ENCODE measurements at places on chromosomes 6 and 20.

DNA sequence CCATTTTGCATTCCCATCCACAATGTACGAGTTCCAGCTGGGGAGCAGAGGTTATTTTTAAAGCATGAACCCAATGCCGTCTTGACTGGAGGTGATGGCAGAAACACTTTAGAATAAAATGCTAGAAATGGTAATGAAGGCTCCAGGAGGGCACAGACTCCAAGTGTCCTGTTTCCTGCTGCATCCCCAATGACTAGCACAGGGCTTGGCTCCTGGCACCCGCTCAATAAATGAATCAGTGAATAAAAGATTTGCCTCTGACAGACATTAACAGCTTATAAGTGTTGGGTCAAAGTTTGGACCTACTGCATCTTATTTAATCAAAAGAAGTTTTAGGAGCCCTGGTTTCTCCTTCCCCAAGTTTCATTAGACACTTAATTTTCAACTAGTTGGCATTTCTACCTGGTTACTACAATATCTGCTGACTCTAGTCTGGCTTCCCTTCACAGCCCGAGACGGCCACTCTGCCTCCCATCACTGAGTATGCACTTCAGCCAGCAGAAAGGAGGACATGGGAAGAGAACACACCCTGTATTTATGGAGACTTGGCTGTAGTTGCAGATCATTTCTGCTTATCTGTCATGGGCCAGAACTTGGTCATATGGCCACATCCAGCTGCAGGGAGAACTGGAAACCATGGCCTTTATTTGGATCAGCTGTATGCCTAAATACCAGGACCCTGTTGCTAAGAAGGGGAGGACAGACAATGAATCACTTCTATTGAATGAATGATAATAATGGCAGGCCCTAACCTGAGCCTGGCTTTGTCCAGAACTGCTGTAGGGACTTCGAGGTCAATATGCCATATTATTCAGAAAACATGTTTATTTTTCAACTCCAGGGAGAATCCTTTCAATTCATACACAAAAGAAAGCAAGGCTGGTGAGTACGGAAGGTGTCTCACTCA lies 63.1 kb downstream of the TTI1 start:
- no peak for DNase-seq

DNA sequence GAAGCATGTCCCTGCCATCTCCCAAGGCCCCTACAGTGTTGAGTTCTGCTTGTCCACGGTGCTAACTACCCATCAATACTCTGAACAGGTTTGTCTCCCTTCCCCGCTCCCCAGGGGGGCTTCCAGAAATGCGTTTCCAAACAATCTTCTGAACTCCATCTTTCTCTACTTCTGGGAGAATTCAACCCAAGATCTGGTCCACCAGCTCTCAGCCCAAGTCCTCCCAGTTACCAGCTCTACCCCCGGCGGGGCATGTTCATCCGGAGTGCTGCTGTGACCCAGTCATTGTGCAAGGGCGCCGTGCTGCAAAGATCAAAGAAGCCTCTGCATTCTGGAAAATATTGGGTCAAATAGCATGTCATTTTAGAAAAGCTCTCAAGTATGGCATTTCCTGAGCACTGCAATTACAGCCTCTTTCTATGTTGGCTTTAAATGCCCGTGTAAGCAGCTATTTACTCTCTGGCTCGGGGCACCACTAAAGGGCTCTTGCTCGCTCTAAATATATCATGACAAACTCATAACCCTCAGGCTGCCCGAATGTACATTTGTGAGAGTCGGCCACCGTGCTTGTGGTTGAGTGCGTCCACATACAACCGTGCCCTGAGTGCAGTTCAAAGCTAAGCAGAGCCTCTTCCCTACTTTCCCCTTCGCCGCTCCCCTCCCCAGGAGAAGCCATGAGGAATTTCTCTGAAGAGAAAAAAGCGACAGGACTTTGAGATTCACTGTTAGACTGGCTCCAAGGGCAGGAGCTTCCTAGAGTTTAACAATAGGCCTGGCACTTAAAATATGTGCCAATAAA lies 71.6 kb downstream of the BANF2 start:
- no peak for DNase-seq

DNA sequence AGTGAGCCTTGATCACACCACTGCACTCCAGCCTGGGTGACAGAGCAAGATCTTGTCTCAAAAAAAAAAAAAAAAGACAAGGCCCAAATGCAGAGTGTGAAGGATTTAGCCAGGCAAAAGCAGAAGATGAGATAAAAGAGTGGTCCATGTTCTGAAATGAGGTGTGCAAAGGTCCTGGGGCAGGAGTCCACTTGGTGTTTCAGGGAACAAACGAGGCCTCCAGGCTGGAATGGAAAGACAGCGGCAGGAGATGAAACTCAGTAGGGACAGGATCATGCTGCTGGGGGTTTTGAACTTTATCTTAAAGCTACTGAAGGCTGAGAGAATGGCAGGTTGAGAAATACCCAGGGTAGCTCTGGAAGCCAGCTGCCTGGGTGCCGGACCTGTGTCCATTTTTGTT lies 178.2 kb downstream of the ZMYND8 start:
- no peak for DNase-seq

DNA sequence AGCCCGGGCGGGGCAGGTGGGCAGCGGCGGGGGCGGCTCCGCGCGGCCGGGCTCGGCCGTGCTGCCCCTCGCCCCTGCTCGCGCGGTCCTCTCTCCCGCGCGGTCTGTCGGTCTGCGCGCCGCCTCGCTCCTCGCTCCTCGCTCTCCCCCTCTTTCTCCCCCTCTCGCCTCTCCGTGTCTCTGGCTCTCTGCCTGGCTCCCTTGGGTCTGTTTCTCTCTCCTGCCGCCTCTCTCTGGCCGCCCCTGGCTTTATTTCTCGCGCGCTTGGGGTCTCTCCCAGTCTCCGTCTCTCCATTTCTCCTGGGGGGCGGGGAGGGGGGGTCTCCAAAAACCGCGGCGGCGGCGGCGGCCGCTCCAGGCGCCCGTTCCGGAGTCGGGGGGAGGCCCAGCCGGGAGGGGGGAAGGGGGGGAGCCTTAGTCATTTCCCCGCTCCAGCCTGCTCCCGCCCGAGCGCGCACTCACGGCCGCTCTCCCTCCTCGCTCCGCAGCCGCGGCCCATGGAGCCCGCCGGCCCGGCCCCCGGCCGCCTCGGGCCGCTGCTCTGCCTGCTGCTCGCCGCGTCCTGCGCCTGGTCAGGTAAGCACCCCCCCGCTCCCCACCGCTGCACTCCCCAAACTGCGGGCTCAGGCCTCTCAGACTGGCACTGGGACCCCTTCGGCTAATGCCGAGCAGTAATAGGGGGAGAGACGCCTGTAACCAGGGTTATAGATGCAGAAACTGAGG lies at the start of gene SIRPA:
TSS of gene SIRPA (plus strand) at position 457 of the 723 bp plus-strand sequence. CDS start at position 498, 41 bp downstream.
- no peak for DNase-seq

- DNase-seq: no peak
Measured at GRCh38 chr6:121809211-121809610, 373.8 kb downstream of the GJA1 start.

- no peak for DNase-seq
Measured at GRCh38 chr6:144110210-144110609, 14.8 kb upstream of the SF3B5 start.

DNA sequence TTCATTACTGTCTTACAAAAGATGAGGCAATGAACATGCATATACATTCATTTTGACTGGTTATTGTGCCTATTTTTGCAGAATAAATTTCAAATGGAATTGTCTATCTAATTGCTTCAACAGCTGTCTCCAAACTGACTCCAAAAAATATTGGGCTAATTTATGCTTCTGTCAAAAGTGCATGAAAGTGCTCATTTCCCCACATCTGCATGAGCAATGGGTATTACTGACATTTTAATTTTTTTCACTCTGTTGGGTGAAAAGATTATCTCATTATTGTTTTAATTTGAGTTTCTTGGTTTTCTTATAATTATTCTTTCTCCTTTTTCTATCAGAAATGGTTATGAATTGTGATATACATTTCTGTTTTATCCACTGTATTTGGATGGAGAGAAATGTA lies 404.2 kb downstream of the QKI start:
- DNase-seq: no peak

DNA sequence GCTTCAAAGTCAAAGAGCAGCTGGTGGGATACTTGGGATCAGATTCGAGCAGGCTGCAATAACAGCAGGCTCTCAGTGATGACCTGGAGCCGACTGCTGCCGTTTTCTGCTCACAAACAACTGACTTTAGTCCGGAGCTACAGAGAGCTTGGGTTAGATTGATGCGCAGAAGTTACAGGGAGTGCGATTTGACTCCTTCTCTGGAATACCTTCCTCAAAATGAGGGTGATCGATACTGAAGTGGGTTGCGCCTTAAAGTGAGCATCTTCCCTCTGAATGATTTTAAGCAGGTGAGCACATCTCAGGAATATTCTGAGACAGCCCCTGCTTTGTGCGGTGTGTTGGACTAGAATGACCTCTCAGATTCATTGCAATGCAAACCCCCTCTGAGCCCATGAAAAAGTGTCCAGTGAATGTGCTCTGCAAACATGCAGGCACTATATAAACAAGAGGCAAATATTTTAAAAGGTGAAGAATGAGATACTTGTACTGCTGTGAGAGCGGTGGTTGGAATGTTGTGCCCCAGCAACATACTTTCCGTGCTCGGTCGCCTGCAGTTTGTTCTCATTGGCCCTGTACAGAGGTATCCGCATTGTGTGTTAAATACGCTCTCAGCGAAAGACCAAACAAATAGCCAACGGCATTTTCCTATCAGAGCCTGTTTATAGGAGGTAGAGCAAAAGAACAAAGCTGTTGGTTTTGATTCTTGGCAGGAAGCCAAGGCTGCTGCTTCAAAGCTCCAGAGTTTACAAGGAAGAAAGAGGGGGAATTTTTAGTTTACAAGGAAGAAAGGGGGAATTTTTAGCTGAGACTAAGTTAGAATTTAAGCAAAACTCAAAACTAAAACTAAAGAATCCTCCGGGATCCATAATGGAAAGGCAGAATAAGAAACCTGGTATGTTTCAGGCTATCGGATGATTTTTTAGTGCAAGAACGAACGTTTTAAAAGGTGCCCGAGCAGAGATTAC lies 67.7 kb downstream of the PHACTR2 start:
- no peak for DNase-seq

- no peak for DNase-seq
Measured at GRCh38 chr20:56428410-56428809, 16.4 kb downstream of the CASS4 start.

DNA sequence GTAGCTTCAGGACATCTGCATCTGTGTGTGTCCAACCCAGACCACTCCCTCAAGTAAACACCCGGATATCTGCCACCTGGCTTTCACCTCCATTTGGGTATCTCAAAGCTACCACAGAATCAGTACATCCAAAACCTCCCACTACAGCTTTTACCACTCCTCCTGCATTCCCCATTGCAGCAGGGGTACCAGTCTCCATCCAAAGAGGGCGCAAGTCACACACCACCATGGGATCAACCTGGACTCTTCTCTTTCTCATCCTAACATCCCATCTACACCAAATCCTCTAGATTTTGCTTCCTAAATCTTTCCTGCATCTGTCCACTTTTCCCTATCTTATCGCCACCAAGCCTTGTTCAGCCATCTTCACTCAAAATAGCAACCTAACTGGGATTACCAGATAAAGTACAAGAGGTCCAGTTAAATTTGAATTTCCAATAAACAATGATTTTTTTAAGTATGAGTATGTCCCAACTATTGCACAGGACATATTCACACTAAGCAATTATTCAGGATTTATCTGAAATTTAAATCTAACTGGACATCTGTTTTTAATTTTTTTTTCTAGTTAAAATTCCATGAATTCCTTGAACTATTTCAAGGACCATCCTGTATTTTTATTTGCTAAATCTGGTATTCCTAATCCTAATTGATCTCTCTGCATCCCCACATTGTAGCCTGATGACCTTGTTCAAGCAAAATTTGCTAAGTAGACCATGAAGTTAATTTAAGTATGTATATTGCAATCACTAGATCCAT lies 164.3 kb upstream of the MLN start:
- no peak for DNase-seq

- DNase-seq: no peak
Measured at GRCh38 chr20:17461941-17462340, 69.2 kb downstream of the BFSP1 start.

- DNase-seq: no peak
Measured at GRCh38 chr6:89392823-89393222, 19.2 kb downstream of the RRAGD start.

- no peak for DNase-seq
Measured at GRCh38 chr6:8225113-8225512, 122.8 kb upstream of the EEF1E1 start.

DNA sequence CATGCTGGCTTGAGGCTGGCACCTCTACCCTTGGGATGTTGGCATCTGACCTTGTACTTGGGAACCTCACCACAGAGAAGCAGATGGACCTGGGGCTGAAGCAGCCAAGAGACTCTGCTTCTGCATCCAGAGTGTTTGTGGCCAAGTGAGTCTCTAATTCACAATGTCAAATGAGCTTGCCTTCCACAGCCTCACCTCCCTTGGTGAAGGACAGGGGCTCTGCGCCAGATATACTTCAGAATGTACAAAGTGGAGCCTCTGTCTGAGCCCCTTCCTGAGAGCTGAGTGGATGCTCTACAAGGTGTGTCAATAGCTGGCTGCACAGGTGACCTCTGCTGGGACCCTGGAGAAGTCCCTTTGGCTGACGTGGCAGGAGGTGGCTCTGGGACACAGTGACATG lies 508.9 kb downstream of the CDH26 start:
- no peak for DNase-seq

GRCh38 chr20:21556398-21556797 lies 42.5 kb upstream of the NKX2-2 start:
- no peak for DNase-seq

DNA sequence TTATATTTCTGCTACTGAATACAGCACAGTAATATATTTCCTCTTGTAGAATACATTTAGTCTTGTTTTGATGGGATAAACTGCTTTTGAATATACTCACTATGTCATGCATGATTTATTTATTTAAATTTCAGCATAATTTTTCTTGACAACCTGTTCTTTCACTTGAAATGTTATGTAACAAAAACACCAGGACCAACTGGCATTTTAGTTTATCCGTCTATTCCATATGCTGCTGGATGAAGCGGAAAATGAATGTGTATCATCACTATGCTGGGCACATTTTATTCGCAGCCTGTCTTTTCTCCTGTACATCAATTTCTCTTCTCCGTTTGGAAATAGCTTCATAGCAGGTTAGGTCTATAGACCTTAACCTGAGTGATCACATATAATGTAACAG lies 206.8 kb upstream of the PLCB4 start:
- DNase-seq: no peak

DNA sequence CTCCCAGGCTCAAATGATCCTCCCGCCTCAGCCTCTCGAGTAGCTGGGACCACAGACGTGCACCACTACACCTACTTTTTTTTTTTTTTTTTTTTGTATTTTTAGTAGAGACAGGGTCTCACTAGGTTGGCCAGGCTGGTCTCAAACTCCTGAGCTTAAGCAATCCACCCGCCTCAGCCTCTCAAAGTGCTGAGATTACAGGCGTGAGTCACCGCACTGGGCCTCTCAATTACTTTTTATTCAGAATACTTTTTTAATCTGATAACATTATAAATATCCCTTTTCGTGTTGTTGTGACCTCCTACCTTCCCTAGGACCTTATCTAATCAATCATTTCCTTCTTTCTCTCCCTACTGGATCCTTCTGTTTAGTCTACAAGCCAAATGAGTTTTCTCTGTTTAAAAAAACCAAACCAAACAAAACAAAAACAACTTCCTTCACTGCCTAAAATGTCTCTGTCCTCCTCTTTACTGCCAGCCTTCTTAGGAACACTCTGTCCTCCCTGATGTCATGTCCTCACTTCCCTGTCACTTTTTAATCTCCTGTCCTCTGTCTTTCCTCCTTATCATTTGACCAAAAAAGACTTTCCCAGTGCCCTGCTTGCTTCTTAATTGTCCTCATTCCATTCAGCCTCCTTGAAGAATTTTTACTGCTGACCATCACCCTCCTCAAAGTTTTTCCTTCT lies 85.0 kb downstream of the CAP2 start:
- DNase-seq: no peak

GRCh38 chr20:52748990-52749389 lies 223.2 kb upstream of the TSHZ2 start:
- no peak for DNase-seq

GRCh38 chr6:4790158-4790899 lies 14.1 kb downstream of the CDYL start:
- no peak for DNase-seq
